A172 (cell line): ENCODE measurements at places on chromosomes 16 and 17.

GRCh38 chr17:82160075-82160474 is 52.6 kb downstream of the CCDC57 start:
- peak; percentile 41 for DNase-seq

- DNase-seq = no peak
Observed at GRCh38 chr16:69562813-69563212, 3.0 kb upstream of the NFAT5 start.

- DNase-seq = no peak
Observed at GRCh38 chr16:73026754-73027684, 20.9 kb downstream of the ZFHX3 start.

DNA sequence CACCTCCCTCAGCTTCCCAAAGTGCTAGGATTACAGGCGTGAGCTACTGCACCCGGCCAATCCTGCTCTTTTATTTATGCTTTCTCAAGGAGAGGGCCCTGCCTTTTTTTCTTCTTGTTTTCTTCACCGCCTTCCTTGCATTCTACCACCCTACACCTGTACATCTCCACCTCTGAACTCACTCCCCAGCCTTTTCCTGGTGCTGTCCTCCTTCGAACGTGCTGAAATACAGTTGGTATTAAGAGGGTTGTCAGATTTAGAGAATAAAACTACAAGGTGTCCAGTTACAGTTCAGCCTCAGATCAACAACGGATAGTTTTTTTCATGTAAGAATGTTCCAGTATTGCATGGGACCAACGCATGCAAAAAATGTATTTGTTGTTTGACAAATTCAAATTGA is 1.7 kb downstream of the PIRT start:
- DNase-seq = no peak

- peak; percentile 70 for DNase-seq
Observed at GRCh38 chr16:19186408-19186807, 18.4 kb downstream of the SYT17 start.

DNA sequence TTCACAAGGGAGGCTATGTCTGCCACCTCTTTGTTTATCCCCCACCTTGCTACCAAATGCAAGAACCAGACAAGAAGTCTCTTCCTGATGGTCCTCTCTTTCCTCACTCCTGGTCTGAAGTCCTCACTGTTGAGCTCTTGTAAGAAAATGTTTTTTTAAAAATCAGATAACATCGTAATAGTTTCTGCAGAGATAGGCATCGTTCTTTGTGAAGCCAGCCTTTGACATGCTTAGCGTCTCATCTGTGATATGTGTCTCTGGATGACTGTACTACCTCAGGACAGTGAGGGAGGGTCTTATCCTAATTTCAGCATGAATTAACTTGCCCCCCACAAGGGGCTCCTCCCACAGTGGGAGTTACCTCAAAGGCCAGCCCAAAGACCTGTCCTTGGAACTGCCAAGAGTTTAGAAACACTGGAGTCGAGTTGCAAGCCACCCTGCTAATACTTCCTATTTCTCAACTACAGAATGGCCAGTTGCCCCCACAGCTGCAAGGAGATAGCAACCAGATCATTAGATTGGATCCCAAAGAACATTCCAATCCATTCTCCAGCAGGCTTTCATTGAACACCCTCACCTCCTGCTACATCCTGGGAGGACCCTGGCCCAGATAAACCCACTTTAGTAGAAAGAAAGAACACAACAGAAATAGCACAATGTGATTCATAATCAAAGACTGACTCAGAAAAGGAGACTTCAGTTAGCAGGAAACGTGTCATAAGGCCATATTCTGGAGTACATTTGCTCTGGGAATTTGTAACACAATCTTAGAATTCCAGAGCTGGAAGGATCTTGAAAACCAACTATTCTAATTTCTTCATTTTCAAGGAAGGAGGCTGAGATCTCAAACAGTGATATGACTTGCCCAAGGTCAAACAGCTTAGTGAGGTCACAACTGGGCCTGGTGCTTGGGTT is 151.0 kb downstream of the IRX3 start:
- DNase-seq = peak; percentile 28

- peak; percentile 10 for DNase-seq
Observed at GRCh38 chr17:51427856-51428255, 167.5 kb downstream of the UTP18 start.

DNA sequence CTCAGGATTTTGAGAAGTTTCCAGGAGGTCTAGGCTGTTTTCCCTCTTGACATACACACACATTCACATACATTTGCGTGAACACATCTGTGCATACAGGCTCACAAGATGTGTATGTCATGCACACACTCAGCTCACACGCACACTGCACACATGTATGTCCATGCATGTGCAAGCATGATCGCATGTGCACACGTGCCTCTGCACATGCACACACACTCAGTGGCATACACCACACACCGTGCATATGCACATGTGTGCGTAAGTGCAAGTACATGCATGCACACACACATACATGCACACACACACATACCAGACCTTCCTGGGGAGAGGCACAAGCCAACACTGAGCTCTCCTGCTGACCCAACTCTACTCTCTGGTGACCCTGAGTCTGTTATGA is 171.4 kb downstream of the RBFOX3 start:
- DNase-seq = no peak

- no peak for DNase-seq
Observed at GRCh38 chr16:66278111-66278531, 88.4 kb upstream of the CDH5 start.

DNA sequence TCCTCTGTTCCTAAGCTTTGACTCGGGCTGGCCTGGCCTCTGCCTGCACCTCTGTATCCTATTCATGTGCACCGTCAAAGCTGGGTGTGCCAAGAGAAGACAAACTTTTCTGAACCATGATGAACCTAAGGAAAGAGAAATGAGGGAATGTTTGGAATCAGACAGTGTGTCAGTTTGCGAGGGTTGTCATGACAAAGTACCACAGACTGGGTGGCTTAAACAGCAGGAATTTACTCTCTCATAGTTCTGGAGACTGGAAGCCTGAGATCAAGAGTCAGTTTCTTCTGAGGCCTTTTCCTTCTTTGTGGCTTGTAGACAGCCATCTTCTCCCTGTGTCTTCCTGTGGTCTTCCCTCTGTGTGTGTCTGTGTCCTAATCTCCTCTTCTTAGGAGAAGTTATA is 129.0 kb downstream of the KATNIP start:
- DNase-seq = no peak

DNA sequence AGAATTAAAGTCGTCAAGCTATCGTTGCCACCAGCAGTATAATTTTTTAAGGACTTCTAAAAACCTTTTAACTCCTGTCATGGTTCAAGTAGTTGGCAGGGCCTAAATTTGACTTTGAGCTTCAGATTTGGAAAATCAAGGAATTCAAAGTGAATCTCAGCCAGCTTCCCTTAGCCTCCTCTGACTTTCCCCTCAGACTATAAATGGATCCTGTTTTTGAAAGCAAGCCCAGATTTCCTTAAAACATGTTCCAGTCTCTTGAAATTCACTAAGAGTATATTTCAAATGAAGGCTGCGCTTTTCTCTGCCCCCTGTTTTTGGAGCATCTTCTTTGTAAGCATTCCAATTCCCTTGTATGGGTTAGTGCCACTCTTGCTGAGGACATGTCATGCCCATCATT is 101.8 kb upstream of the CDH8 start:
- no peak for DNase-seq

- no peak for DNase-seq
Observed at GRCh38 chr17:32722733-32723132, 154.2 kb downstream of the MYO1D start.
